ENCODE measurements at places on chromosomes 7 and 10. TPM values are rescaled to one million over a fixed set of nuclear protein-coding genes. Genes with fewer than 3 reads are reported as not detected.

Gene ACTL6B
- total RNA-seq: not detected

DNA sequence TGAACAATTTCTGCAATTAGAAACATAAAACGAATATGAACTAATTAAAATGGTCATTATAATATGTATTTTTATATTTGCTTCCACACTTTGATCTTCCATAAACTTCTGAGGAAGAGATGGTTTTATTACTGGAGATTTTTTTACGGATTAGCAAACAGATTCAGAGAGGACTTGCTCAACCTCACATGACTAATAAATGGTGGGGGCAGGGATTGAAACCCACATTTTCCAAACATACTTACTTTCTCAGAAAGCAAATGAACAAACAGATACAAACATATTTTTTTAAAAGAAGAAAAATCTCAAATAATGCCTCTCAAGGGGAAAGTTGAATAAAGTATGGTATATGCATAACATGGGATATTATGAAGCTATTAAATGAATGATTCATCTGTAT is 18.3 kb downstream of the ANKMY2 start:
- DNase-seq: no peak
- peaks cover 1% of the 10 kb centered on the region for H3K36me3 ChIP-seq
- no peaks in the 10 kb centered on the region for H3K4me1 ChIP-seq
- H3K27ac ChIP-seq: no peak overlapping the region

GRCh38 chr10:118259288-118259906 is 82.7 kb downstream of the FAM204A start:
- DNase-seq: peak; percentile 39
- peaks cover 11% of the 10 kb centered on the region for H3K27me3 ChIP-seq
- no peak overlapping the region for H3K4me3 ChIP-seq
- H3K4me1 ChIP-seq: no peaks in the 10 kb centered on the region
- H3K36me3 ChIP-seq: no peaks in the 10 kb centered on the region
- no peak overlapping the region for H3K27ac ChIP-seq

Gene PRSS2
- not detected for total RNA-seq

DNA sequence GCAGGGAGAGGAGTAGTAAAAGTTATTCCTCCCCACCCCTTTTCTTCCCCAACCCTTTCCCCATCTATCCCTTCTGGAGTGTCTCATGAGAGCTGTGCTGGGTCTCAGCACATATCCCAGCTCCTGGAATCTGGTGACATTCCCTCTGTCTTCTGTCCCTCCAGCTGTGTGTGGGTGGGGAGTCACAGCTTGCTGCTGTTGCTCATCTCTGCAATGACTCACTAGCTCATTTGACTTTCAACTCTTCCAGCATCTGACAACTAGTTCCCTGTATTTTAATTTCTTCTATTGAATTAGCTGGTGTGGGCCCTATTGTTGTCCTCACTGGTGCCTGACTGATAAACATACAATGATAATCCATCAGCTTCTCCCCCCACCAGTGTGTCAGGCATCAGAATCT is 198.9 kb upstream of the AUTS2 start:
- no peak for DNase-seq
- no peaks in the 10 kb centered on the region for H3K27me3 ChIP-seq
- no peaks in the 10 kb centered on the region for H3K4me1 ChIP-seq
- no peak overlapping the region for H3K4me3 ChIP-seq

GRCh38 chr7:102287111-102287980 is 678 bp downstream of the SH2B2 start:
- DNase-seq: no peak
- H3K27ac ChIP-seq: no peak overlapping the region
- H3K36me3 ChIP-seq: no peaks in the 10 kb centered on the region
- H3K27me3 ChIP-seq: no peaks in the 10 kb centered on the region

- no peak overlapping the region for H3K4me3 ChIP-seq
- peaks cover 18% of the 10 kb centered on the region for H3K4me1 ChIP-seq
- no peaks in the 10 kb centered on the region for H3K27me3 ChIP-seq
- no peaks in the 10 kb centered on the region for H3K36me3 ChIP-seq
- no peak overlapping the region for H3K27ac ChIP-seq
- DNase-seq: no peak
Observed at GRCh38 chr10:73576178-73576889, 14.8 kb downstream of the USP54 start.

Gene AP4M1
- 5.5 TPM for total RNA-seq

Gene MACC1
- 1.0 TPM for total RNA-seq

GRCh38 chr10:11205030-11205772 is 187.5 kb downstream of the CELF2 start:
- no peaks in the 10 kb centered on the region for H3K27me3 ChIP-seq
- H3K36me3 ChIP-seq: no peaks in the 10 kb centered on the region
- H3K4me1 ChIP-seq: no peaks in the 10 kb centered on the region
- H3K27ac ChIP-seq: no peak overlapping the region

Gene ADAM22
- 0.25 TPM for total RNA-seq

DNA sequence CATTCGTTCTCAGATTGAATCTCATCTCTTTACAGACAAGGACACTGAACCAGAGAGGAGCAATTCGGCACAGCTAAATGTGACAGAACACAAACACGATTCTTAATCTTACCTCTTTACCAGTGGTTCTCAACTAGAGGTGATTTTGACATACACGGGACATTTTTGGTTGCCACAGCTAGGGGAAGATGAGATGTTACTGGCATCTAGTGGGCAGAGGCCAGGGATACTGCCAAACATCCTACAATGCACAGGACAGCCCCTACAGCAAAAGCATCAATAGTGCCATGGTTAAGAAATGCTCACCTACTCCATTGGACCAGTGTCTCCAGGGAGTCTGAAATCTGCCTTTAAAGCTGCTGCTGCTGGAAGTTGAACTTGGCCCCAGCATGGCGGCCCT is 27.3 kb downstream of the PDE1C start:
- no peaks in the 10 kb centered on the region for H3K36me3 ChIP-seq
- H3K27me3 ChIP-seq: peaks cover 3% of the 10 kb centered on the region
- DNase-seq: no peak
- no peak overlapping the region for H3K4me3 ChIP-seq
- H3K27ac ChIP-seq: no peak overlapping the region

GRCh38 chr7:41156268-41156667 is 546.6 kb downstream of the INHBA start:
- H3K36me3 ChIP-seq: no peaks in the 10 kb centered on the region
- H3K27ac ChIP-seq: no peak overlapping the region
- no peak for DNase-seq
- H3K4me3 ChIP-seq: no peak overlapping the region

GRCh38 chr7:77202481-77202976 is 2.9 kb upstream of the FGL2 start:
- H3K27me3 ChIP-seq: no peaks in the 10 kb centered on the region
- H3K4me3 ChIP-seq: peak overlapping the region; percentile 27
- peaks cover 12% of the 10 kb centered on the region for H3K4me1 ChIP-seq
- H3K27ac ChIP-seq: peak overlapping the region; percentile 42
- no peaks in the 10 kb centered on the region for H3K36me3 ChIP-seq

- H3K36me3 ChIP-seq: no peaks in the 10 kb centered on the region
- no peak overlapping the region for H3K27ac ChIP-seq
- H3K4me3 ChIP-seq: no peak overlapping the region
- DNase-seq: no peak
- no peaks in the 10 kb centered on the region for H3K27me3 ChIP-seq
- no peaks in the 10 kb centered on the region for H3K4me1 ChIP-seq
Observed at GRCh38 chr7:26526265-26526587, 234.6 kb downstream of the SNX10 start.

Gene ELMO1
- 17.1 TPM for total RNA-seq

Gene DRGX
- total RNA-seq: not detected

Gene IL15RA
- 6.6 TPM for total RNA-seq

- H3K27me3 ChIP-seq: no peaks in the 10 kb centered on the region
- H3K4me1 ChIP-seq: no peaks in the 10 kb centered on the region
- no peak for DNase-seq
- H3K27ac ChIP-seq: no peak overlapping the region
- no peak overlapping the region for H3K4me3 ChIP-seq
Observed at GRCh38 chr10:72056113-72056512, 32.2 kb downstream of the SPOCK2 start.

Gene HECW1
- not detected for total RNA-seq

DNA sequence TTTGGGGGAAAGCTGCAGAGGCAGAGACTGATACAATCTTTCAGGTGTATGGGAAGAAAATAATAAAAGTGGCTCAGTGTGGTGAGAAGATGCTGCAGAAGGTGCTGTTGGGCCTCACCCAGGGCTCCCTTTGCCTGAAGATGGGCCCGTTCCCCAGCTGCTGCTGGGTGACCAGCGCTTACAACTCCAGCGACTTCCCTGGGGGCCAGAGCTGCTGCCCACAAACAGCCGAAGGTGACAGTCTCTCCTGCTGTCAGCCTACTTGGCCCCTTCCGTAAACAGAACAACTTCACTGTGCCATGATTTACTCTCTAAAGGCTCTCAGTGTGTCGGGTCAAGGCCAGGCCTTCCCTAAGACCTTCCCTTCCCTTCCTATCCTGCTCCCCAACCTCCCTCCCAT is 93.6 kb upstream of the PCBD1 start:
- DNase-seq: no peak
- H3K27me3 ChIP-seq: no peaks in the 10 kb centered on the region
- H3K27ac ChIP-seq: no peak overlapping the region
- no peak overlapping the region for H3K4me3 ChIP-seq
- H3K36me3 ChIP-seq: no peaks in the 10 kb centered on the region

- no peaks in the 10 kb centered on the region for H3K27me3 ChIP-seq
- DNase-seq: no peak
- H3K36me3 ChIP-seq: peaks cover 49% of the 10 kb centered on the region
Observed at GRCh38 chr7:139264220-139264619, 33.2 kb downstream of the UBN2 start.

DNA sequence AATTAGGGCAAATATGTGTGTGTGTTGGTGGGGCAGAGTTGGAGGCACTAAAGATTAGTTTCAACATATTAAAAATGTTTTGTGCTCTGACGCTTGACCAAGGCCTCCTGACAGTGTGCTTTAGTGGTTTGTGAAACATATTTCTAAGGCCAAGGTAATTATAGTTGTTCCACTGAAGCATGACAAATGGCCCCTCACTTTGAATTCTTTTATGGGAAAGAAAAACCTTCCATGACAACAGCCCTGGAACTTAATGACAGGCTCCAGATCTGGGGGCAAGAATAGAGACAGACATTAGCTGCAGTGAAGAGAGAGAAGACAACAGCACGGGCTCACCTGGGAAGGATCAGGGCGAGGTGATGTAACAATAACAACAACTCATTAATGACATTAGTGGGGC is 155.8 kb downstream of the CHN2 start:
- H3K4me3 ChIP-seq: no peak overlapping the region
- no peaks in the 10 kb centered on the region for H3K27me3 ChIP-seq
- H3K36me3 ChIP-seq: no peaks in the 10 kb centered on the region
- peaks cover 9% of the 10 kb centered on the region for H3K4me1 ChIP-seq
- no peak for DNase-seq

GRCh38 chr10:93542358-93542791 is 24.1 kb upstream of the FFAR4 start:
- peak overlapping the region; percentile 6 for H3K4me3 ChIP-seq
- no peaks in the 10 kb centered on the region for H3K27me3 ChIP-seq
- H3K4me1 ChIP-seq: peaks cover 3% of the 10 kb centered on the region
- DNase-seq: no peak
- no peaks in the 10 kb centered on the region for H3K36me3 ChIP-seq

Gene FAM241B
- 0.89 TPM for total RNA-seq

- H3K4me3 ChIP-seq: no peak overlapping the region
- no peaks in the 10 kb centered on the region for H3K27me3 ChIP-seq
- no peaks in the 10 kb centered on the region for H3K36me3 ChIP-seq
- no peak overlapping the region for H3K27ac ChIP-seq
Observed at GRCh38 chr10:114175667-114176066, 1.7 kb upstream of the CCDC186 start.

Gene PVRIG
- total RNA-seq: 0.37 TPM

DNA sequence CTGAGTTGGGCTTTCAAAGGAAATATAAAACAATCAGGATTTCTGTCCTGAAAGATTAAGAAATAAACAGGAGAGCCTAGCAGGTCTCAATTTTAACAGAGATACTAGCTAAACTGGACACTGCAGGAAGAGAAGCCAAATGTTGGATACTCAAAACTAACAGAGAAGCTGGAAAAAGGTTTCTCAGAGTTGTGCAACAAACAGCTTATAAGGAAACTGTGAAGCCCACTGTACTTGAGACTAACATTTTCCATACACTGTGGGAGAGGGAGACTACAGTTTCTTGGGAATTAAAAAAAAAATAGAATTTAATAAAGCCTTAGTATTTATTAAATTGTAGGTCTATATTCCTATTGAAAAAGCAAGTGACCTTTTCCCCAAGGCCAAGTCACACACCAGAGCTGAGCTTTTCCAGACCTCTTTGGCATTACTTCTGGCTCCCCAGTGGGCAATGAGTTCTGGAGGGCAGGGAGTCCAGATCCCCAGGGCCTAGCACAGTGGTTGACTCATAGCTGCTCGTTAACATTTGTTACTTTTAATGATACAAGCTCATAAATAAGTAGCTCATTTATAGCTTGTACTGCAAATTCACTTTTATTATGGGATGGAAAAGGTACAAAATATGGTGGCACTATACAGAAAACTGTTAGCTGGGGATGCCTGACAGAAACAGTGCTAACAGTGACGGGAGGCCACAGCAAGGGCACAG is 68.3 kb downstream of the MINDY3 start:
- H3K4me1 ChIP-seq: no peaks in the 10 kb centered on the region
- H3K27ac ChIP-seq: no peak overlapping the region
- no peak overlapping the region for H3K4me3 ChIP-seq
- H3K27me3 ChIP-seq: no peaks in the 10 kb centered on the region
- peaks cover 17% of the 10 kb centered on the region for H3K36me3 ChIP-seq
- DNase-seq: no peak

DNA sequence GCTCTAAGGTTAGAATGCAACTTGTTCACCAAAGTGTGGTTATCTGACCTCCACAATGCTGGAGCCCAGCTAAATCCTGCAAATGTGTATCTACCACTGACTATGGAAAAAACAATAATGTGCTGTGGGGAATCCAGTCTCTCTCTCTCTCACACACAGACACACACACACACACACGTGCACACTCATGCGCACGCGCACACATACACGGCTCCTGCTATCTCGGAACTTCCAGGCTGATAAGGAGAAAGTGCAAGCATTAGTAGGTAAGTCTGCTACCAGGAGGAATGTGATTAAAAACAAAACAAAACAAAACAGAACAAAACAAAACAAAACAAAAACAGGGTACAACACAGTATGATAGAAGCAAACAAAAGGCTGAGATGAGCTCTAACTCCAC is 205.2 kb downstream of the FRMD4A start:
- H3K27me3 ChIP-seq: no peaks in the 10 kb centered on the region
- no peaks in the 10 kb centered on the region for H3K36me3 ChIP-seq
- no peaks in the 10 kb centered on the region for H3K4me1 ChIP-seq

- H3K36me3 ChIP-seq: no peaks in the 10 kb centered on the region
- DNase-seq: no peak
- peaks cover 1% of the 10 kb centered on the region for H3K27me3 ChIP-seq
- H3K4me3 ChIP-seq: no peak overlapping the region
Observed at GRCh38 chr7:44959433-44959951, 19.3 kb downstream of the MYO1G start.

DNA sequence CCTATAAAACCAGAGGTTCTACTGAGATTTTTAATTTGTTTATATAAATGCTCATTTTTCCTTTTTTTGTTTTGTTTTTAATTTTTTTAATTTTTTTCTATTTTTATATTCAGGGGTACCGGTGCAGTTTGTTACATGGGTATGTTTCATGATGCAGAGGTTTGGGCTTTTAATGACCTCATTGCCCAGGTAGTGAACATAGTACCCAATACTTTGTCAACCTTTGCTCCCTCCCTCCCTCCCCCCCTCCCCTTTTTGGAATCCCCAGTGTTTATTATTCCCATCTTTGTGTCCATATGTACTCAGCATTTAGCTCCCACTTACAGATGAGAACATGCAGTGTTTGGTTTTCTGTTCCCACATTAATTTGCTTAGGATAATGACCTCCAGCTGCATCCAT is 94.4 kb upstream of the NEBL start:
- H3K36me3 ChIP-seq: no peaks in the 10 kb centered on the region
- no peak overlapping the region for H3K4me3 ChIP-seq
- no peak overlapping the region for H3K27ac ChIP-seq
- DNase-seq: no peak
